ENCODE measurements at places on chromosomes 7 and 10. TPM values are rescaled to one million over a fixed set of nuclear protein-coding genes. Genes with fewer than 3 reads are reported as not detected.
A peak's percentile ranks its signal among the peaks of the same experiment; 100 is the strongest.

GRCh38 chr7:129245533-129245932 is 20.7 kb downstream of the AHCYL2 start:
- no peak for DNase-seq

DNA sequence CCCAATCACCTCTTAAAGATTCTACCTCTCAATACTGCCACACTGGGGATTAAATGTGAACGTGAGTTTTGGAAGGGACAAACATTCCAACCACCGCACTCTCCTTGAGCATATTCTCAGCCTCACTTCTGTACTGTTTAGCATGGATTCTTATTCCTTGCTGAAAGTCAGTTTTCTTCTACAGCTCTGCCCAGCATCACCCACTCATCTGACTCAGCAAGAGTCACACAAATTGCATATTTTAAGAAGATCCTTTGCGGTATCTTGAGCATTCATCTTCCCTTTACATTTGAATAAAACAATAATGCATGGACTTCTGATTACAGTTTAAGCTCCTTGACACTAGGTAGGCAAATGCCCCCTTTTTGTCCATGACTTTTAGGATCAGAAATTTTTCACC is 251.6 kb upstream of the MKLN1 start:
- no peak for DNase-seq

GRCh38 chr10:75018686-75019307 is 92.7 kb upstream of the SAMD8 start:
- DNase-seq = no peak

GRCh38 chr10:86260564-86260963 is 106.0 kb downstream of the GRID1 start:
- DNase-seq = no peak

DNA sequence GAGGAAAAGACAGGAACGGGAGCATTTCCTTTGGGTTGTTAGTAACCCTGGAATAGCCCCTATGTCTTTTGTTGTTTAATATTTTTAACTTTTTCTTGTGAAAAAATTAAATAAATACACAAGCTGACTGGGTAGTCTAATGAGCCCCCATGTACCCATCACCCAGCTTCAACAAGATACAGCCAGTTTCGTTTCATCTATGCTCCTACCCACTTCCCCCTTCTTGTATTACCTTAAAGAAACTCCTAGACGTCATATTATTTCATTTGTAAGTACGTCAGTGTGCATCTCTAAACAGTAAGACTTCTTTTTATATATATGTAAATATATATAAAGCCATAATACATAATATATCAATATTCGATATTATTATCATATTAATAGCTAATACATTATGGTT is 42.8 kb upstream of the NUB1 start:
- DNase-seq = no peak

DNA sequence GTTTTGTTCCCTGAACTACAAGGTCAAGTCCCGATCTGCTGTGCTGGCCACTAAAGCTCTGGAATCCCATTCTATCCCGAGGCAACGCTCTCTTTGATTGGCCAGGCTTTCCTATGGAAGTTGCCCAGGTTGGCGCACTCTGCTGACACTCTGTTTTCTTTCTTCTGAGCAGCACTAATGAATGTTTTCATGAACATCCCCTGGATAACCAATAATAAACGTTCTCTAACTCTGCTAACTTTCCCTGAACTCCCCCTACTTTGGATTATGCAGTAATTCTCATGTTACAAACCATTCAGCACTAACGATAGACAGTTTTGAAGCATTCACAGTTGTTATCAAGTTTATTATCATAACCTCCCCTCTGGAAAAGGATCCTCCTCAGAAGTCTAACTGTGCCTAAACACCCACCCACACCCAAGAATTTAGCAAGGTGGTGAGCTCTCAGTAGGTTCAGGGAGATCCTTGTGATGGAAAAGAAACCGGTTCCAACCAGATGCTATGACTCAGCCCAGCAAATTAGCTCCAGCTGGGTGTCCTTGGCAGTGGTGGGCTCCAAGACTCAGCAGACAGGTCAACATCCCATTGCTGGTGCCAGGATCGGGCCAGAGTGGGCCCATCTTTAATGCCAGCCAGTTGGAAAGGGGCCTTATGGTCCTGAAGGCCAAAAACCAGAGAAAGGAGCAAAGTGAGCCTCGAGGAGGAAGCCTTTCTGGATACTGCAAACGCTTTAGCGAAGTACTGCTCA is 68.4 kb downstream of the CREB3L2 start:
- no peak for DNase-seq

DNA sequence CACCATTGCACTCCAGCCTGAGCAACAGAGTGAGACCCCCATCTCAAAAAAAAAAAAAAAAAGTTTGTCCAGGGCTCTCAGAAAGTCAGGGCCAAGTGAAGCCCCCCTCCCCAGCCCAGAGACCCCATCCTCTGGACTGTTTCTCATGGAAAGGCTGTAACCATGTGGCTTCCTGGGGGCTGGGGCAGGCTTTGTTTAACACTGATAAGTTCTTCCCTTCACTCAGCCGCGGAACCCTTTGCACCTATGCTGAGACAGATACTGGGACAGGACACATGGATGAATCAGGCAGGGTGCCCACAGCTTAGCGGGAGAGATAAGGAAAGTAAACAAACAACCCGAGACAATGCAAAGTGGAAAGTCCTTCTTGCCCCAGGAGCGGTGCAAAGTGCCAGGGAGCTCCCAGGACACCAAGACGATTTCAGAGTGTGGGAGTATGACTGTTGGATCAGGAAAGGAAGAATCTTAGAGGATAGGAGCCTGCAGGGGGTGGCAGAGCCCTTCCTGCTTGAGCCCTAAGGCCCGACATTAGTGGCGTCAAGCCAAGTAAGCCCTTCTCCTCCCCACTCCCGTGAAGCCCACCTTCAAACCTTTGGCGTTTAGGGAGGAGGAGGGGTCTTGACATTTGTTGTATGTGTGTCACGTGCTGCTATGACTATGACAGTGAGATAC is 11.6 kb downstream of the MLXIPL start:
- DNase-seq = no peak

DNA sequence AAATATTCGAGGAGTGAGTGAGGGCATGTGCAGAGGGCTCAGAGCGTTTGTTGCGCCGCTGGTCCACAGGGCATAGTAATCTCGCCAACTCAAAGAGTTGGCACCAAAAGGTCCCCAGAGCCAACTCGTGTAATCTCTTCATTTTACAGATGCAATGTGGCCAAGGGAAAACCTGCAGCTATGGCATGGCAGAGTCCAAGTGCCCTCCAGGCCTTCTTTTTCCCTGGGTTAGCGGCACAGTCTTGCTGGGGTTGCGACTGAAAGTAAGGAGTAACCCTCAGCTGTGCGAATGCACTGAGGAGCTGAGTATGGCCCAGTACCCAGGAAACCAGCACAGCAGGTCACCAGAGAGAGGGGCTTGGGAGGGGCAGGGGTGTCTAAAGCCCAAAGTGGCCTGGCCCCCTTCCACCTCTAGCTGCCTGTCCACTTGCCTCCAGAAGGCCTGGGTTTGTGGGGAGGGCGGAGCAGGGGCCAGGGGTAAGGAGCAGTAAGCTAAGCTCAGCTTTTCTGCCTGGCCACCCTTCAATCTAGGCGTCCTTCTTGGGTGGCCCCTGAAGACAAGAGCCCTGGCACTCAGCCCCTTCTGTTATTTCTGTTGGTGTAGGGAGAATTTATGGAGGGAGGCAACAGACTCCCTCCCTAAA is 3.3 kb upstream of the GAD2 start:
- no peak for DNase-seq

DNA sequence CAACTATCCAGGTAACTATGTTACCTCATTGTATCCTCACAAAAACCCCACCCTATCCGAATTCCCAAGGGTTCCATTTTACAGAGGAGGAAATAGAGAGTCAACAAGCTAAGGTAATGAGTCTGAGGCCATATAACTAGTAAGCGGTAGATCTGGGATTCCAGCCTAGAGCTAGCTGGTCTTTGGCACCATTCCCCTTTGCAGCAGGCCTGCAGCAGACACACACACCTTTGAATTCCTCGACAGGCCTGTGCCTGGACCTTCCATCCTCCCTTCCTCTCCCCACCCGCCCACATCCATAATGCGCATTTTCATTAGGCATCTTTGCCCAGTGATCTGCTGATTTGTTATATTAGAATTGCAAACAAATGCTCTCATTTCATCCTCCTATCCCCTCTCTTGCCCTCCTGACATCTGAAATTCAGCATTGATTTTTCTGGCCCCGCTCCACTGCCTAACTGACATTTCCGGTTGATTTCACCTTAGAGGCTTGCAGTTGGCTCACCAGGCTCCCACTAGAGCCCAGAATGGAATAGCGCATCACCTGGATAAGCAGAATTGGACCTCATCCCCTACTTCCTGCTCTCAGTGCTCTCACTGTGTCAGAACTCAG is 129.5 kb downstream of the PLXNA4 start:
- DNase-seq = no peak

GRCh38 chr10:35675846-35676245 is 33.8 kb upstream of the FZD8 start:
- no peak for DNase-seq

DNA sequence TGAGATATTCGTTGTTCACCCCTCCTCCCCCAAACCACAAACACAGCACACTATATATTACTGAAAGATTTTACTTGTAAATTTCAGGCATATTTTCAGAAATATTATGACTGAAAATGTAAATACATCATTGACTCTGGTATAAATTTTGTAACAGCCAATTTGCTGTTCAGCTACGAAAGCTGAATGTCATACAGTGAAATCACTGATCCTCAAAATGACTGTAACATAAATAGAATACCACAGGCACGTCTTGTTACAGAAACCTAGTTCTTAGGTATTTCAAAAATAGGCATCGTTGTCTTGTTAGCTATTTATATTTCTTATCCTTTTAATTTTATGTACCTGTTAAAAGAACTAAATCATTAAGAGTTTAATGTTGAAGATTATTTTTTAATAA is 15.1 kb downstream of the TRUB1 start:
- no peak for DNase-seq

DNA sequence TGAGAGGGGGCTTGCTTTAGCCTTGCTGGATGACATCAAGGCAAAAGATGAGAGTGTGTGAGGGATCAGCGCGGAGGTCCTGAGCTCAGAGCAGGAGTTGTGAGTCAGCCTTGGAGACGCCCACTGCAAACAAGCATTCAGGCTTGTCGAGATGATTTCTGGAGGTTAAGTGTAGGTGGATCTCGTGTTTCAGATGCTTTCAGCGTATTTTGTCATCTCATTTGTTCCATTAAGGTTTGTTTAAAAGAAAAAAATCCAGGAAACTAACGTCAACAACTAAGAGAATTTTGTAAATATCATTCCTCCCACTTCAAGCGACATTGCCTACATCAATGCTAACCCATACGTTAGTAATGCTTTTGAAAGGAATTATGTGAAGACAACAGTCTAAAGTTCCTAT is 715.4 kb upstream of the NRP1 start:
- peak; percentile 17 for DNase-seq

DNA sequence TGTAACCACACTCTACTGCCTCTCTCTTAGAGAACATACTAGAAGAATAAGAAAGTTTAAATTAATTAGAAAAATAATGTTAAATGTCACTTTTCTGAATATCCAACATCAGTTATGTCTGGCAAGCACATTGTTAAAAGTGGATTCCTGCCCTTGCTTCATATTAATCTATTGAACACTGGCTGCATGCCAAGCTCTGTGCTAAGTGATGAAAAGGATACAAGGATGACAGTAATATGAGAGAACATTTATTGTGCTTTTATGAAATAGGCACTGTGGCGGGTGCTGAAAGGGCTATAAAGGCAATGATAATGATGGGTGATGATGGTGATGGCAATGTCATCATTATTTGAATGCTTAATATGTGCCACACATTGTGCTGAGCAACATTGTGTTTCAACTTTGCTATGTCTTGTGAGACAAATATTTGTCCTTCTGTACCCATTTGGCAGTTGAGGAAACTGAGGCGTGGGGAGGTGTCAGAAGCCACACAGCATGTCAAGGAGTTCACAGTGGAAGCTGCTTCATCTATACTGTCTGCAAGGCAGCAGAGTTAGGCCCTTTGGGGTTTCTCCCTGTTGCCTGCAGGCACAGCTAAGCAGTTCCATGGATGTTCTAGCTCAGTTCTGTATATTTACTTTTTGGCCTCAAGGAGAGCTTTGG is 64.2 kb upstream of the RAPGEF5 start:
- DNase-seq = no peak

DNA sequence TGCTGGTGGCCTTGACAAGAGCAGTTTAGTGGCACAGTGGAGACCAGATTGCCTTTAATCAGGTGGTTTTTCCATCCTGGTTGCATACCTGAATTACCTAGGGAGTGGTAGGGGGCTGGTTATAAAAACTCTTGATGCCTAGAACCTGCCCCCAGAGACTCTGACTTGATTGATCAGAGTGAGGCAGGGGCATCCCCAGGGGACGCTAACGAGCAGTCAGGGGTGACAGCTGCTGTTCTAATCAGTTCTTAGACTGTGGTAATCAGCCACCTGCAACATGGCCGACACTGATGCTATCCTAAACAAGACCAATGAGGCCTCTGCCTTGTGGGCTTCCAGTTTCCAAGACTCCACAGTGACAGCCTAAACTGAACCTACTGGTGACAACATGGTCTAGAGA is 2.0 kb upstream of the OPALIN start:
- no peak for DNase-seq

DNA sequence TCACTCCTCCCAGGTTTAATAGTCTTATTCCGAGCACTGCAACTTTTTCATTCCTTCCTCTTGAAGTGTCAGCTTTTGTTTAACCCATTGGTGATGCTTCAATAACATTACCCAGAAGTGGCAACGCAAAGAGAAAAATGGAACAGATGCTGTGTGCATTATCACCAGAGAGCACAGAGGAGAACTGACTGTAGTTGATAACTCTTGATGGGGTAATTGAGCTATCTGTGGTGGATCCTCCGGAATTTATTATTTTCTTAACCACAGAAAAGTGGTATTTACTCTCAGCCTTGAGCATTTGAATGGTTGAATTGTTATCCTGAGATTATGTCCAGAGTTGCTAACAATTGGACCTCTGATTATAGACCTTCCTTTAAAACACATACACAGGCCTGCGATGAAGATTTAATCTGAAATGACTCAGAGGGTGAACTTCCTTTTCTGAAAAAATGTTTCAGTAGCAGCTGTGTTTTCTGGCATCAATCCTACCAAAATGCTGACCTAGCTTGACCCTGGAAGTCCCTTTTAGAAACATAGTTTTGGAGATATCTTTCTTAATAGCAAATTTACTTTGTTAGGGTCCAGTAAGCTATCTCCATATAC is 1584.4 kb upstream of the LRRTM3 start:
- no peak for DNase-seq

- no peak for DNase-seq
These were observed 896.1 kb downstream of the CNTNAP2 start for GRCh38 chr7:147012666-147013065.

DNA sequence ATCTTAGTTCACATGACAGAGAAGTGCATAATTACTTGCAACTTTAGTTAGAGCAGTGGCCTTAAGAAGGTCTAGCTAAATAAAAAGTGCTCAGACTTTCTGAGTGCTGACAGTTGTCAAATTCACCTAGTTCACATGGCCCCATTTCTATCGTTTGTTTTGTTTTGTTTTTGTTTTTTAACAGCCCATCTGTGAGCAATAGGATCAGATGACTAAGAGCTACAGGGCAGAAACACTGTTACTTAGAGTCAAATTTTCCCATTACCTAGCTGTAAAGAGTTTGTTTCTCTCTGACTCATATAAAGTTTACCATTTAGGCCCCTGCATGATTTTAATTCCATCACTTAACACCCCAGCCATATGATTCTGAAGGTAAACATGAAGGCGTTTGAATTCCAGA is 18.8 kb downstream of the CAV1 start:
- peak; percentile 65 for DNase-seq

ADIRF gene
- 64.4 TPM for polyA plus RNA-seq

MRLN gene
- not detected for polyA plus RNA-seq

ITPRID1 gene
- polyA plus RNA-seq = not detected

CACNA2D1 gene
- 11.0 TPM for polyA plus RNA-seq

AKR1D1 gene
- not detected for polyA plus RNA-seq

SLC26A5 gene
- not detected for polyA plus RNA-seq

CALHM1 gene
- polyA plus RNA-seq = not detected

CFAP58 gene
- 0.23 TPM for polyA plus RNA-seq

C10orf53 gene
- polyA plus RNA-seq = not detected

HOXA6 gene
- 0.77 TPM for polyA plus RNA-seq

All from BJ (cell line).